ENCODE measurements at places on chromosomes 3 and 15. TPM values are rescaled to one million over a fixed set of nuclear protein-coding genes. Genes with fewer than 3 reads are reported as not detected.

ITIH3 gene
- 0.52 TPM for total RNA-seq

ST3GAL6 gene
- total RNA-seq = not detected

EEFSEC gene
- total RNA-seq = 7.7 TPM

ZNF660 gene
- 0.05 TPM for total RNA-seq

TEX9 gene
- total RNA-seq = 1.7 TPM

ACVR2B gene
- 1.4 TPM for total RNA-seq

DNA sequence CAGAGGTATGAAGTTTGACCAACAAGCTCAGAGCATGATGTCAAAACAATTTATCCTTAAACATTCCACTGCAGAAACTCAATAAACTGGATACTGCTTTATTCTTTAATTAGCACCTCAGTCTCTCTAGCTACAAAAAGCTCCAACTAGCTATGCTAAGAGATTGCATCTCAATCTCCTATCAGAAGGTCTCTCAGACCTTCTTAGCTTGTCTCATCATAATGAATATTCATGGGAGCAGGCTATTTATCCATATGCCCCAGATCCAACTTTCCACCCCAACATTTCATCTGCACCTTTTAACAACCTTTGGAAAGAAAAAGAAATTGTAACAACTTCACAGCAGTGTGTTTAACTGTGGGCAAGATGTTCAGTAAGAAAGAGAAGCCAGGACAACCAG, 11.3 kb upstream of the ZCWPW2 start:
- no peaks in the 10 kb centered on the region for H3K36me3 ChIP-seq
- H3K4me1 ChIP-seq = peaks cover 11% of the 10 kb centered on the region
- no peak overlapping the region for H3K27ac ChIP-seq
- DNase-seq = no peak

- DNase-seq = no peak
- H3K4me3 ChIP-seq = no peak overlapping the region
- H3K27me3 ChIP-seq = no peaks in the 10 kb centered on the region
- H3K36me3 ChIP-seq = 0 out of 2 replicates have a peak, but pooled peaks cover 5% of the 10 kb centered on the region
- no peak overlapping the region for H3K27ac ChIP-seq
Measured at GRCh38 chr3:142152384-142152783, 3.0 kb upstream of the TFDP2 start.

- no peaks in the 10 kb centered on the region for H3K36me3 ChIP-seq
- no peaks in the 10 kb centered on the region for H3K4me1 ChIP-seq
- H3K27me3 ChIP-seq = no peaks in the 10 kb centered on the region
Measured at GRCh38 chr3:154018100-154018696, 103.0 kb upstream of the ARHGEF26 start.

- H3K36me3 ChIP-seq = 0 out of 2 replicates have a peak, but pooled peaks cover 5% of the 10 kb centered on the region
- no peaks in the 10 kb centered on the region for H3K27me3 ChIP-seq
- no peak for DNase-seq
- H3K4me3 ChIP-seq = no peak overlapping the region
- H3K4me1 ChIP-seq = no peaks in the 10 kb centered on the region
- no peak overlapping the region for H3K27ac ChIP-seq
Measured at GRCh38 chr3:5690904-5691532, 503.5 kb downstream of the EDEM1 start.

- H3K4me1 ChIP-seq = peaks cover 19% of the 10 kb centered on the region
- no peak for DNase-seq
- H3K27me3 ChIP-seq = peaks cover 2% of the 10 kb centered on the region
- no peak overlapping the region for H3K27ac ChIP-seq
Measured at GRCh38 chr3:187044206-187044605, 95.1 kb downstream of the RPL39L start.
